ENCODE measurements at places on chromosomes 2 and 18. TPM values are rescaled to one million over a fixed set of nuclear protein-coding genes. Genes with fewer than 3 reads are reported as not detected.

Gene NMUR1
- total RNA-seq, result 0.09 TPM

Gene KIAA2012
- not detected for total RNA-seq

Gene ABCG8
- not detected for total RNA-seq

Gene POTEI
- not detected for total RNA-seq

Gene LRRTM1
- total RNA-seq, result not detected

Gene DYNC2LI1
- total RNA-seq, result 17.9 TPM

Gene ASB18
- total RNA-seq, result not detected

Gene DLX1
- 1.4 TPM for total RNA-seq

Gene ANTXR1
- total RNA-seq, result 31.8 TPM

Data from bronchial smooth muscle cell (primary cell).